NCI-H1694 treated with DMSO at 0.1 percent for 48 hours (cell line): ENCODE measurements at places on chromosomes 7 and 10.

DNA sequence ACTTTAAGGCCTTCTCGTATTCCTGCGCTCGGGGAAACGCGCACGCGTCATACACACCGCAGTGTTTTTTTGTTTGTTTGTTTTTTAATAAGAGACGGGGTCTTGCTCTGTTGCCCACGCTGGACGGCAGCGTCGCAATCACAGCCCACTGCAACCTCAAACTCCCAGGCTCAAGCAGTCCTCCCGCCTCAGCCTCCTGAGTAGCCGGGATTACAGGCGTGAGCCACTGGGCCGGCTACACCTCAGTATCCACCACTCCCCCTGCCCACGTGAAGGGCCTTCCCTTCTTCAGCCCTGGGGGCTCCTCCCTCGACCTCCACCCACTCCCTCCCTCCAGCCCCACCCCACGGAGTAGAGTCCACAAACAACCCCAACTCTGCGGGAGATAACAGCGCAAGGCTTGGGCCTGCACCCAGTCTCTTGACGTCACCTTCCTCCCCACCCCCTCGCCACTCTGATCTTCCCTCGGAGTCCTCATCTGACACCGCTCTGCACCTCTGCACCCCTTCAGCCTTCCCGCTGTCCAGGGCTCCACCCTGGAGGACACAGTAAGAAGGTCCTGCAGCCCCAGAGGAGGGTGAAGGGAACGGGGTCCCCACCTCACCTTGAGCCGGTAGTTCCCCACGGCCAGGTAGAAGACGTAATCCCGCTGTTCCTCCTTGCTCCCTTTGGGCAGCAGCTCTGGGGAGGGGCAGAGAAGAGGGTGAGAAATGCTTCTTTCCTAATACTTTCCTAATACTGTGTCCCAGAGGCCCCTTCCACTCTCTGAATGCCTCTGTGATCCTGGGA is 2.8 kb upstream of the CLDN15 start:
- no peak for DNase-seq

DNA sequence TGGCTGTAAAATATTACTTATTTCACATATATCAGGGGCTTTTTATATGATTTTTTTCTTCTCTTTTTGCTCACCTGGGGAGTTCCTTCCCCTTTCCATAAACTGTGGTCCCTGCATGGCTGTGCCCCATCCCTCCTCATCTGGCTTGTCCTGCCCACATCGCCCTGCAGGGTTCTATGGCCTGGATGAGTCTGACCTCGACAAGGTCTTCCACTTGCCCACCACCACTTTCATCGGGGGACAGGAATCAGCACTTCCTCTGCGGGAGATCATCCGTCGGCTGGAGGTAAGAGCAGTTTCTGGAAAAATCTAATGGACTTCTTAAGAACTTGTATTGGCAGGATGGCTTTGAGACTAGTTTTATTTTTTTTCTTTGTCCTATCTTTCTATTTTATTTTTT is 60.1 kb downstream of the OGDH start:
- DNase-seq, result no peak

DNA sequence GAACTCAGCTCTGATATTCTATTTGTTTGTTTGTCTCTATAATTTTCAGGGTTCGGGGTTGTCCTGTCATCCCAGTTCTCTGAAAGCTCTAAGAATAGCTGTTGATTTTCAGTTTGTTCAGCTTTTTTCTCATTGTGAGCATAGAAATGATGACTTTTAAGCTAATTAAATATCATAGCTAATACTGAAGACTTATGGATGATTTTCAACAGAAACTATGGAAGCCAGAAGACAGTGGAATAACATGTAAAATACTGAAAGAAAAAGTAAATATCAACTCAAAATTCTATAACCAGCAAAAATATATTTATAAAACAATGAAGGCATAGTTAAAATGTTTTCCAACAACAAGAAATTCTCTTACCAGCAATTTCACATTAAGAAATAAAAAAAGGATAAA is 96.4 kb upstream of the ETV1 start:
- no peak for DNase-seq

- DNase-seq, result no peak
Observed at GRCh38 chr10:73247509-73248258, 629 bp upstream of the DNAJC9 start.

GRCh38 chr10:27052656-27053055 is 47.6 kb downstream of the ANKRD26 start:
- DNase-seq, result no peak

GRCh38 chr7:42017349-42017986 is 219.5 kb downstream of the GLI3 start:
- DNase-seq, result no peak
